ENCODE measurements at places on chromosomes 2 and 18. TPM values are rescaled to one million over a fixed set of nuclear protein-coding genes. Genes with fewer than 3 reads are reported as not detected.

The FEV gene
- not detected for total RNA-seq

The SCN9A gene
- 13.6 TPM for total RNA-seq

DNA sequence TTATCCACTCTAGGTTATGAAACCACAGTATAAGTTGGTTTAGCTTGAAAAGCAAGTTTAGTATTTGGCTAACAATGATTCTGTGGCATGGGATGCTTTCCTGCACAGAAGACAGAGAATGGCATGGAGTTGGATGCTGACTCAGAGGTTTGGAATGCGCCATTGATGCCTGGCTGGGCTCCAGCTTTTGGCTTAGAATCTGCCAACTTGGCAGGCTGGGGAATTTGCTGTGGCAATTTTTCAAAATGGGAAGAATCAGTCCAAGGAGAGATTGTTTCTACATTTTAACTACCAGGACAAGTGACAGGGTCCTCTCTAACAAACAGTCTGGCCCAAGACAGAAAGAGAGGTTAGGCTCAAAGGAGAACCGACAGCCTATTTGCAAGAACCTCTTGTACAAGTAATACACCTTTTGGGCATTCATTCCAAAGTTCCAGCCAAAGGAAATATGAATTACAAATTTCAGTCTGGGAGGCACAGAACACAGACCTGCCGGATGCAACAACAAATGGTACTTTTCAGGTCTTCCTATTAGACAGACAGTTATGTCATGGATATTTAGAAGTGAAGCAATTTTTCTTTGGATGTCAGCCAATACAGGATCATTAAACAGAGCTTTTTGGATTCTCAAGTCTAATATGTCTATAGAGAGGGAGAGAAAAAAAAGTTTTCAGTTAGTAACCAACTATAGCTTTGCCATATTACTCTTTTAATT lies 1027.7 kb downstream of the TMEM182 start:
- no peaks in the 10 kb centered on the region for H3K4me1 ChIP-seq
- no peak overlapping the region for H3K4me3 ChIP-seq
- no peaks in the 10 kb centered on the region for H3K36me3 ChIP-seq
- no peak overlapping the region for H3K27ac ChIP-seq

DNA sequence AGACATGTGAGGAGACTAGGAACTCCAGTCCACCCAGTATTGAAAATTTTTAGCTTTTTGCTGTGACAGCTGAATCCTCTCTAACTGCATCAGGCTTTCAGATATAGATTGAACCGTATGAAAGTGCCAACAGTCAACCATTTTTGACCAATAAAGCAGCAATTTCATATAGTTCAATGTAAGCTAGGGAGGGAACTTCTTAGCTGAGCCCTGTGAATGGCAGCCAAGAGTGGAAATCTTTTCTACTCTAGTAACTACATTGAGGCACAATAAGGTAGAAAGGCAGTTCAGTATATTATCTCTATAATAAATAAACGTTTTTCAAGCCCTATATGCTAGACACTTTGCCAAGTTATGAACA lies 96.3 kb upstream of the TANK start:
- no peak overlapping the region for H3K27ac ChIP-seq
- H3K4me3 ChIP-seq, result no peak overlapping the region
- no peaks in the 10 kb centered on the region for H3K27me3 ChIP-seq
- peaks cover 17% of the 10 kb centered on the region for H3K4me1 ChIP-seq

DNA sequence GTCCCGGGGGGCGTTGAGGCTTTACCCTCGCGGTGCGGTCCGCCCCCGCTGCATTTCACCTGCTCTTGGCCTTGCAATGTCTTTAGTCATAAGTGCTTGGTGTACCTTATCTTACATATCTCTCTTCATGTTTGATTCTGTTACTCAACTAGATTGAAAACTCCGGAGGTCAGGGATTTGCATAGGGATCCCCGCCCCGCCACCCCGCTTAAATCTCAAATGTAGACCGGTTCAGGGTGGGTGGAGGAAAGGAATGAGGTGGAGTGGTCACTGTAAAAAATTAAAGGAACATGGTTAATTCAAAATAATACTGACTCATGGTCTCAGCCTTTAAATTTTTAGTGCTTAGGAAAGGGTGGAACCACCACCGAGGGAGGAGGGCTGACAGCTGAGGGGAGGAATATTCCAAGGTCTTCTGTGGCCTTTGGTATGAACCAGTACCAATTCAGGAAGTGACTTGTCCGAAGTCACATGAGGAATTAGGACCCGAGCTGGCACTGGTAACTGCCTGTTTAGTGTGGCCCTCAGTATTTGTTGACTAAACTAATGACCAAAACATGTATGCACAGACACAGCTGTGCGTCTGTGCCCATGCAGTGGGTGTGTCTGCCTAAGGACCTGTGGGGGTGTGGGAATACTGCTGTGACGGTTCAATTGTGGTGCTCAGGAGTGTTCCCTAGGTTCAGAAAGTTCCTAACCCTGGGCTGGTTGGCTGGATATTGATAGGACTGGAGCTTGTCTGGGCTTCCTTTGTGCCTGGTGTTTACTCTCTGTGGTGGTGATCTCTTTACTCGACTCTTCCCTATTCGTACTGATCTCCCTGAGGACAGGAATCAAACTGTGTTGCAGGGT lies 1.0 kb downstream of the PLEKHB2 start:
- peak overlapping the region; percentile 96 for H3K27ac ChIP-seq
- H3K4me3 ChIP-seq, result peak overlapping the region; percentile 88
- peaks cover 8% of the 10 kb centered on the region for H3K36me3 ChIP-seq
- no peaks in the 10 kb centered on the region for H3K27me3 ChIP-seq
- DNase-seq, result peak; percentile 58

DNA sequence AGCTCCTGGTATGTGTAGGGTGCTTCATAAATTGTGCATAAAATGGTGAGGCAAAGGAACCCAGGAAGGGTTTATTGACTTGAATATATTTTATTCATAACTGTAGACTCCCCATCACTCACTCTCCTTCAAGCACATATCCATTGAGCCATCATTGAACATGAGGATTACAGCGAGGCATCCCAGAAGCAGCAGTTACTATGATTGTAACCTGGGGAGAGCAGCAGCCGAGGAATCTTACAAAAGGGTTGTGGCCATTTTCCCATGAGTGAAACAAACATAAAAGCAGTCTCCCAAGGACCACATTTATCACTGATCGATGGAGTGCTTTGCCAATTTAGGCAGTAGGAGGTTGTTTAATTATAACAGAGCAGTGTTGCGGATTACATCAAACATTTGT lies 183.4 kb downstream of the NCK2 start:
- no peak for DNase-seq
- no peak overlapping the region for H3K4me3 ChIP-seq
- H3K27ac ChIP-seq, result no peak overlapping the region
- no peaks in the 10 kb centered on the region for H3K36me3 ChIP-seq

DNA sequence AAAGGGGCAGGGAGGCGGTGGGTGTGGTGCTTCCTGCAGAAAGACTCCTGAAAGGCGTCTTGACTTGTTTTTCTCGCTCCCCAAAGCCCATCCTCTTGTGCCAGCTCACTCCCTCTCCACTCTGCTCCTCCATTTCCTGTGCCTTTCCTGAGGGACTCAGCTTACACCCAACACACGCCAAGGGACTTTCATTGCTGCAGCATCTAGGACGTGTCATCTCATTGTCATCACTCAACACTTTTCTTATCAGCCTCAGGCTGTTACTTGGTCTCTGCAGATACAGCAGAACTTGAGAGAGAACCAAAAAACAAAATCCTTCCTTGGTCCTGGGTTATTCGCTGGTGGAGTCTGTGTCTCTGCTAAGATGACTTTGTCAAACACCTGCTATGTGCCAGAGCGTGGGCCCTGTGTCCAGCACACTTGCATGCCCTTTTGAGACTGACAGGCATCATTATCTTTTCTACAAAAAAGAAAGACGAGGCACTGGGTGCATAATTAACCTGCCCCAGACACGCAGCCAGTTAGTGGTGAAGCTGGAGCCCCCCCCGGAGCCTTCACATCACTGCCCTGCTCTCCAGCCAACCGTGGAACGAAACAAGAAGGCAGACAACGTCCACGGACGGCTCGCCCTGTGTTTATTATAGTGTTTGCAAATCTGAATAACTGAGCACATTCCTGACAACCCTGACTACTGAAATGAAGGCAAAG lies 261.7 kb upstream of the HDAC4 start:
- no peak overlapping the region for H3K27ac ChIP-seq
- H3K36me3 ChIP-seq, result no peaks in the 10 kb centered on the region
- peaks cover 5% of the 10 kb centered on the region for H3K4me1 ChIP-seq

Data from lower lobe of right lung (tissue), 2 donors.